ENCODE measurements at places on chromosomes 11 and 22.
A peak's percentile ranks its signal among the peaks of the same experiment; 100 is the strongest.

DNA sequence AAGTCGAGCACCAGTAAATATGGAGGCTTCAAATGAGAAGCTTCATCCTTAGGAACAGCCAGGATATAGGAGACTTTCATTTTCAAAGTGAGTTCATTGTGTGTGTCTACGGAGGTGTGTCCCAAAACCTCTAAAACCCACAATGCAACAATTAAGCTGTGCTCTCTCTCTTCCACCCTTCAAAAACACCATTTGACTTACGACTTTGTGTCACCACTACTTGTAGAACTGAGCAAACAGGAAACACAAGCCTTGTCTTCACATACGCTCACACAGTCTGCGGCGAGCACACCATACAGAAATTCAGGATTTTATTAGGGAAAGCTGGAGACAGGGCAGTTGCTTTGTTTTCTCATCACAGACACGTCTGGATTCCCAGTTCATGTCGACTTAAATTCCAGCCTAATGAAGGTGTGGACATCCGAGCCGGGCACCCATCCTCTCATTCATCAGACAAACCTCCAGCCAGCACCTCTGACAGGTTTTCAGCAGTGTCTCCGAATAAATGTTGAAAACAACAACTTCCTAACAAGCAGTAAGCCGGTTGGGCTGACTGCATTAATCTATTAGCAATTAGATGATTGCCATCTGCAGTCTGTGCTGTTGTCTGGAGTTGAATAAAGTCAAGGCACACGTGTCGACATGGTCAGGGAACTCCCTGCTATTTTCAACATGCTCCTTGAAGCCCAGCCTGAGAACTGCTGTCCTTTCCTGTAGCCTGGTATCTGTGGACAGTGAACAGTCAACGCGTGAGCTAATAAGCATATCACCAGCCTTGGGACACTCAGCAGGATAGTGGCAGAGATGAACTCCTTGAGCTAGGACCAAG lies 1411.1 kb downstream of the BRD1 start:
- DNase-seq: no peak

- no peak for DNase-seq
Measured at GRCh38 chr11:107549253-107549953, 16.1 kb downstream of the ALKBH8 start.

GRCh38 chr11:68950270-68950669 lies 30.5 kb downstream of the MRGPRD start:
- no peak for DNase-seq

GRCh38 chr11:114130115-114130576 lies 70.6 kb downstream of the ZBTB16 start:
- DNase-seq: no peak

- DNase-seq: peak; percentile 77
Measured at GRCh38 chr22:48423481-48423911, 1404.2 kb downstream of the BRD1 start.

GRCh38 chr11:34605481-34606325 lies 15.2 kb upstream of the EHF start:
- no peak for DNase-seq

DNA sequence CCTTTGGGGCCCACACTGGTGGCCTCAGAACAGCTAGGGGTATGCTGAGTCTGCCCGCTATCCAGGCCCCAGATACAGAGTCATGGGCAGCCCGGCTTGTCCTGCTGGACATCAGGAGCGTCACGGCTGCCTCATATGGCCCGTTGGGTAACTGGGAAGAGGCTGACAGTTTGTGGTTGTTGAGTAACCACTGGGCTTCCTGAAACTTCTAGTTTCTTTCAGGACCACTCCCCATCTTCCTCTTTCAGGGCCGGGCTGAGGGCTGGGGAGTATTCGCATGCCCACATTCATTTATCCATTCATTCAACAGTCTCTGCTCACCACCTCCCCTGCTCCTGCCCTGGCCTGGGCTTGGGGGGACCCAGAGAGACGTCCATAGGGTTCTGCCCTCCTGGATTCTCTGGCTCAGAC lies 13.4 kb upstream of the P2RY2 start:
- DNase-seq: no peak

- no peak for DNase-seq
Measured at GRCh38 chr11:66363805-66364535, 7.6 kb downstream of the SLC29A2 start.

DNA sequence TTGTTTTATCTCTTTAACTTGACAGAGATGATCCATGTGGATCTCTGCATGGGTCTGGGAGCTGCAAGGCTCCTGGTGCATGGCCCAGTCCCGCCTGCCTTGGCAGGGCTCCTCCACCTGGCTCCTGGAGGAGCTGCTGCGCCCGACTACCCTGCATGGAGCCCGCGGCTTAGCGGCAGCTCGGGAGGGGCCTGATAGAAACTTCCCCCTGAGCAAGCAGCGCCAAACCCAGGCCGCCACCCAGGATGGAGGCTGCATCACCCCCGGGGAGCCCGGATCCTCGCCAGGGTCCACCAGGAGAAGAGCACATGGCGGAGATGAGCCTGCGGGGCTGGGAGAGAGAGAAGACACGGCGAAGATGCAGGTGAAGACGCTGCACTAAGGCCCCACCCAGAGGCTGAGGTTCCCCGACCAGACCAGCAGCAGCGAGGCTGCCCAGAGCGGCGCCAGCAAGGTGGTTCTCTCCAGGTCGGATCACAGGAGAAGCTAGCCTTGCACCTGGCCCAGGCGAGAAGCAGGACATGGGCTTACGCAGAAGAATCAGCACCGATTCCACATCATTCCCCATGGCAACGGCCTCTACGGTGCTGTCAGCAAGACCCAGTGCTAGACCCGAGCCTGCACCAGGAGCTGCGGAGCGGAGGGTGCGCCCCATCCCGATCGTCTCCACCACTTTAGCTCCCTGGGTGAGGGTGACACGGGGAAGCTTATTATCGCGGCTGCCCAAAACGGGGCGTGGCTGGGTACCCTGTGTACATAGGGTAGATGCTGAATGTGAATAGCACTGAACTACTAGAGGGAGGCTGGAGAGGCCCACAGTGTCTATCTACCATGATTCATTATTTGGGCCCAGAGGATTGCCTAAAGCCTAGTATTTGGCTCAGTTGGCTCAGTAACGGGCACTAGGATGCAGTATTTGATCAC lies 41.3 kb upstream of the VPREB1 start:
- no peak for DNase-seq

DNA sequence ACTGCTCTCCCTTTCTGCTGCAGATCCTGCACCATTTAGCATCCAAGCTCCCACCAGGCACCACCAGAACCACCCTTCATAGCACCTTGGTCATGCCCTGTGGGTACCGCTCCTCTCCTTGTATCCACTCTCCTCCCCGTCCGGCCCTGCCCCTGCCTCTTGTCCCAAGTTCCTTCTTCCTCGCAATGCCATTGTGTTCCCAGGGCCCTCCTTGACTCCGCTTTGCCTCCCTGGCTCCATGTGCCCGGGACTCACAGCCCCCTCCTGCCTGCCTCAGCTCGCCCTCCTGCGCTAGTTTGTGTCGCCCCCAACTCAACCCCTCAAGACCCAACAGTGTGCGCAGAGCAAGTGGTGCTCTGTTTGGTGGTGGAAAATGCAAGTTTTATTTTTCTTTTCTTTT lies 10.8 kb downstream of the FADS2 start:
- no peak for DNase-seq

GRCh38 chr11:76232026-76232665 lies 25.8 kb upstream of the WNT11 start:
- DNase-seq: no peak

DNA sequence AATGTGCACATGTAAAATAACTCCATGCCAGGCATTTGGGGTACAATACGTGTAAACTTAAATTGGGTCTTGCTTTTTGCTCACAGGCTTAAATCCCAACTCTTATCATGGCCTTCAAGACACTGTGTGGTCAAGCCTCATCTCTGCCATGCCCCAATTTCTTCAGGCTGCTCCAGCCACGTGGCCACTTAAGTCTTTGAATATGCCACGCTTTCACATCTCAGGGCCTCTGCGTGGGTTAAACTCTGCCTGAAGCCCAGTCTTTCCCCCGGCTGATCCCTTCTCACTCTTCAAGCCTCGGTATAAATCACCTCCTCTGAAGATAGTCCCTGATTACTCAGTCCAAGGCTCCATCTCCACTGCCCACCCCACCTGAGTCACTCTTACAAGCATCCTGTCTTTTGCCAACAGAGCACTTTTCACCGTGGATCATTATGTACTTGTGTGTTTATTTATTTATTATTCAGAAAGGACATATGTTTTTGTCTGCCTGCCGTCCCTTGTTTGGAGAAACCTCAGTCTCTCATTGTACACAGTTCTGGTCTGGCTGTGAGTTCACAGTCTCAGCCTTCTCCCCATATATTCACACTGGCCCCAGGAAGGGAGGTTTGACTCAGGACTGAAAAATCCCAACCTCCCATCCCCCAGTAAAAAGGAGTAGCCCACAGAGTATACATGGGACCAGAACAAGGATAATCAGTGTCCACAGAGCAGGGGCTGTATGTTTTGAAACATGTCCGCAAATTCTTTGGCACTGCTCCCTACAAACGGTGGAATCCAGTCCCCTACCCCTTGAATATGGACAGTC lies 344.7 kb downstream of the MN1 start:
- DNase-seq: peak; percentile 69

DNA sequence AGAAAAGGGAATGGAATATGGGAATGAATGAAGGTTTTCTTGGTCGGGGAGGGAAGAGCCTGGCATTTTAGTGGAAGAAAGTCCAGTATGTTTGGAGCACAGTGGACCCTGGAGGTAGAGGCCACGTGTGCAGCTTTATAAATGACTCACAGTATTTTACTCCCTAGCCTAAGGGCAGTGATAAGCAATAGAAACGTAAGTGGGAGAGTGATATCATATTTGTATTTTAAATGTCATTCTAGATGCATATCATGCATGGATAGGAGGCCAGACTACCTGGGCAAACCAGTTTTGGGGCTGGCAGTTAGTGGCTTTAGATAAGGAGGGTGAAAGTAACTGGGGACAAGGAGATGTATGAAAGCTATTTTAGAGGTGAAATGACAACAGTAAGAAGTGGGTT lies 174.1 kb downstream of the ARHGAP42 start:
- DNase-seq: no peak

- no peak for DNase-seq
Measured at GRCh38 chr11:125001079-125001778, 47.2 kb downstream of the CCDC15 start.

DNA sequence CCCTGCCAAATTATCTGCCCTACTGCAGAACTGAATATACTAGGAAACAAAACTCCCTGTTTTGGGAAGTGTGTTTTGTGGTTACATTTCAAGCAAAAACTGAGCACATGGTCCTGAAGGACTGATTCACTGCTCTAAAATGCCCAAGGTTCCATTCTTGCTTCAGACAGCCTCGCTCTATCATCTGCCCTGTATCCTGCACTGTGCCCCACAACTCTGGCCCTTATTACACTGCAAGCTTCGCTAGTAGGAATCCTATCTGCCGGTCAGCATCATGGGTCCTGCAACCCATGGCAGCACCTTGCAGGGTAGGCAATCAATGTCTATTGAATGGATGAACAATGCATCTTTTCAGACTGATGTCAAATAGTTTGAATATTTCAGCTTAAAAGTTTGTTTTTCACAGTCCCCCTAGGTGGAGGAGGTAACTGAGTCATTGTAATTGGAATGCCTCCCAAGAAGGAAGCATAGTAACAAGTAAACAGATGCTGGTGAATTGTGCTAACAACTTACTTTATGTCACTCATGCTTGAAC lies 21.3 kb downstream of the LAYN start:
- peak; percentile 76 for DNase-seq

- DNase-seq: no peak
Measured at GRCh38 chr11:128868841-128869671, 2.0 kb upstream of the KCNJ1 start.

- DNase-seq: no peak
Measured at GRCh38 chr11:106233191-106233590, 155.7 kb downstream of the AASDHPPT start.

DNA sequence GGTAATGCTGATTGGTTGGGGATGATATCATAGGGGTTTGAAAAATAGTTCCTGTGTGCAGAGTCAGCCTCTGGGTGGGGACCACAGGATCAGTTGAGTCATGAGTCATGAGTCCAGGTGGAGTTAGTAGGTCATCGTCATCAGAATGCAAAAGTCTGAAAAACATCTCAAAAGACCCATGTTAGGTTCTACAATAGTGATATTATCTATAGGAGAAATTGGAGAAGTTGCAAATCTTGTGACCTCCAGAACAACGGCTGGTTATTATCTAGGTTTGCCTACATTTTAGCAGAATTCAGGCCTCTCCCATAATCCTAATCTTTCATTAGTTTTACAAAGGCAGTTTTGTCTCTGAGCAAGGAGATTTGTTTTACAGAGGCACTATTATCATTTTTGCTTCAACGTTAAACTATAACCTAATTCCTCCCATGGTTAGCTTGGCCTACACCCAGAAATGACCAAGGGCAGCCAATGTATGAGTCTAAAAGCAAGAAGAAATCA lies 38.9 kb downstream of the MS4A2 start:
- DNase-seq: no peak

GRCh38 chr11:1009991-1010390 lies 26.5 kb downstream of the MUC6 start:
- DNase-seq: no peak

GRCh38 chr11:61495801-61496601 lies 12.5 kb upstream of the LRRC10B start:
- DNase-seq: no peak

- DNase-seq: no peak
Measured at GRCh38 chr22:18114976-18115652, 4.5 kb downstream of the TUBA8 start.

GRCh38 chr11:106276126-106276525 lies 198.7 kb downstream of the AASDHPPT start:
- no peak for DNase-seq

DNA sequence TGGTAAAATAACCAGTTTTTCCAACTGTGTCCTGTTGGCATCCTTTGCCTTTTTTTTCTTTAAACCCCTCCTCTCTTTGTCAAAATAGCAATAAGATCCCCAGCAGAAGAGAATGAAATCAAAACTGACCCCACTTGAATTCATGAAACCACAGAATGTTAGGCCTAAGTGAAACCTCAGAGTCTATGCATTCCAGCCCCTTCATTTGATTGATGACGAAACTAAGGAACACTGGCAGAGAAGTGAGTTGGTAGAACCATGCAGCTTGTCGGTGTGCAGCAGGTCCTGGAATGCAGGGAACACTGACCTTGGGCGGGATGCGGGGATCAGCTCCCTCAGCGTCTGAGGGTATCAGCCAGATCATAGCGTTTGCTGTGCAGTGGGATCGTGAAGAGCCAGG lies 57.5 kb downstream of the GRK3 start:
- no peak for DNase-seq

All from GM04503 (cell line).